ENCODE measurements at places on chromosomes 4 and X.
A peak's percentile ranks its signal among the peaks of the same experiment; 100 is the strongest.

- no peak for DNase-seq
Observed at GRCh38 chrX:24169211-24169610, 19.7 kb downstream of the ZFX start.

DNA sequence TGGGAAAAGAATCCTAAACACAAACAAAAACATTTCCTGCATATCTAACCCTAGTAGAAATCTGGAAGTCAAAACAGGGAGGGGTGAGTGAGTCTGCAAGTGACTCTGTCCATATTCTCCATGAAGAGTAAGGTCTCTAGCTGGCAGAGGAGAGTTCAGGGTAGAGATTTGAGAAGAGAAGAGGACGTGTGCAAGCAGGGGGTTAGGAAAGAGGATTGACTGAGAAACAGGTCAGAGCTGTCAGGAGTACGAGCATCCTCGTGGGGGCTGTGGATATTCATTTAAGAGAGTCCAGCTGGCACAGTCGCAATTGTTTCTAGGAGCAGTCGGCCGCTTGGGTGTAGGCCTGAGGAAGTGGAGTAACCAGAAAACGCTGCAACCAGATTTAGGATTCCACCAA lies 27.9 kb downstream of the PROM1 start:
- DNase-seq: no peak

GRCh38 chr4:37762991-37763368 lies 63.5 kb upstream of the PGM2 start:
- DNase-seq: no peak

GRCh38 chrX:78024349-78025059 lies 55.1 kb upstream of the PGAM4 start:
- peak; percentile 12 for DNase-seq

DNA sequence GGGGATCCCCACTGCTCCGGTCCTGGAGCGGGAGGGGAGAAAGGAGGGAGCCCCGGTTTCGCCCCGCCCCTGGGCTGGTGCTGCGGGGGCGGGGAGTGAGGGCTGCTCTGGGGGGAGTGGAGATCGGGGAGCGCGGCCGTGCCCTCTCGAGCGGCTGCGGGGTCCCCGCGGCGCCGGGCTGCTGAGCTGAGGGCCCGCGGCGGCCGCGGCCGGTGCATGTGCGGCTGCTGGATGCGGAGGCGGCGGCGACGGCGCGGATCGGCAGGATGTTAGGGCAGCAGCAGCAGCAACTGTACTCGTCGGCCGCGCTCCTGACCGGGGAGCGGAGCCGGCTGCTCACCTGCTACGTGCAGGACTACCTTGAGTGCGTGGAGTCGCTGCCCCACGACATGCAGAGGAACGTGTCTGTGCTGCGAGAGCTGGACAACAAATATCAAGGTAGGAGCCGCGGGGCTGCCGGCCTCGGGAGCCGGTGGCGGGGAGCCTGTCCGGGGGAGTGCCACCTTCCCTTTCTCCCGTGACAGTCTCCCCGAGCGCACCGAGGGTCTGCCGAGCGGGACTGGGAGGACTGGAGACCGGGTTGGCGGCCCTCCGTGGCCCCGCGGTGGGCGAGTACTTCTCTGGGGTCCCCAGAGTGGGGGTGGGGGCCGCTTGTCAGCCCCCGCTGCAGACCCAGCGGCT lies at the start of gene ING2:
Gene ING2 (plus strand): TSS at position 129 of the 681 bp plus-strand sequence. CDS start 138 bp downstream, at position 267.
- DNase-seq: peak; percentile 47

GRCh38 chr4:54032558-54033135 lies 31.8 kb downstream of the CHIC2 start:
- DNase-seq: no peak

DNA sequence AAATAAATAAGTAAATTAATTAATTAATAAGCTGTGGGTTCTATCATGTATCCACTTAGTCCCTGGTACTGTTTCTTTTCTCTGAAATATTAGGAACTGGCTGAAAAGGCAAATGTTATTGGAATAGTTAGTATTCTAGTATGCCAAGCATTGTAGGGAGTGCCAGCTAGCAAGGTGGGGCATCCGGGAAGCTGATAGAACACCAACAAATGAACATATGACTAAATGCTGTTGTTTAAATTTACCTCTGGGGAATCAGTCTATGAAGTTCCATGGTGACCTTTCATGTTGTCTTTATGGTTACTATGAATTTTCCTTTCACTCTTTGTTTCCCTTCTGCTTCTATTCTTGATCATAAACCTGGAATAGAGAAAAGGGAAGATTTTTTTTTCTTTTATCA lies 32.7 kb downstream of the NUDT6 start:
- DNase-seq: no peak

DNA sequence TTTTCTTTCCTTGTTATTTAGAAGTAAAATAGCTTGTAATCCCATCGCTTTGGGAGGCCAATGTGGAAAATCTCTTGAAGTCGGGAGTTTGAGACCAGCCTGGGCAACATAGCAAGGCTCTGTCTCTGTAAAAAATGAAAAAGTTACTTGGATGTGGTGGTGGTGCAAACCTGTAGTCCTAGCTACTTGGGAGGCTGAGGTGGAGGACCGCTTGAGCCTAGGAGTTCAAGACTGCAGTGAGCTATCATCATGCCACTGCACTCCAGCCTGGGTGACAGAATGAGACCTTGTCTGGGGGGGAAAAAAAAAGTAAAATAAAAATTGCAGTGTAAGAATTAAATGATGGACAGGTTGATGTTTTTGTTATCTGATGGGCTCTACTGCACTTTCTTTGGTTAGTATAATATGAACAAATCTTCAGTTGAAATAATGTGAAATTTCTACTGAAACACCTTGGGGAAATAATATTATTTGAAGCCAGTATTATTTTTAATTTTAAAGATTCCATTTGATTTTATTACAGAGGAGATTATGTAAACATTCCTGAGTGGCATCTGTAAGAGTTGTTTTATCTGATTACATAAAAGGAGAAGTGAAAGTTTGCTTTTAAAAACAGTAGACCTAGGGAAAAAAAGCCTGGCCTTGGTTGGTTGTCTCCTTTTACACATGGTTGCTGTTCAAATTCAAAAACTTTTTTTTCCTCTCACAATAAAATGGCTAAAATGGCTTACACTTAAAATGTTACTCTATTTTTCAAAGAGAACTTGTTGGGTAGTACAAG lies 10.5 kb upstream of the NDUFC1 start:
- DNase-seq: no peak

DNA sequence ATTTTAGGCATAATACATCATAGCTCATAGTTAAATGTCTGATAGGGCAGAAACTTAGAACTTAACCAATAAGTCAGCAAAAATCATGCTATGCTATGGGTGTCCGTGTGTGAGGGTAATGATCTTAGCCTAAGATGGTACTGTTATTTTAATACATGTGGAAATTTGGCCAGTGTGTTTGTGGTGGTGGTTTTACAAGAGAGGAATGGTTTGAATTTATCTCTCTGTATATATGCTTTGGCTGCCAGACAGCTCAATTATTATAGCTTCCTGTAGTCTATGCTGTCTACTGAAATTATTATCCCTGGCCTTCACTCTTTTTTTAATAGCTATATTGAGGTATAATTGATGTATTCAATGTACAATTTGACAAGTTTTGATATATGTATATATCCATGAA lies 21.3 kb downstream of the ZNF330 start:
- DNase-seq: no peak

DNA sequence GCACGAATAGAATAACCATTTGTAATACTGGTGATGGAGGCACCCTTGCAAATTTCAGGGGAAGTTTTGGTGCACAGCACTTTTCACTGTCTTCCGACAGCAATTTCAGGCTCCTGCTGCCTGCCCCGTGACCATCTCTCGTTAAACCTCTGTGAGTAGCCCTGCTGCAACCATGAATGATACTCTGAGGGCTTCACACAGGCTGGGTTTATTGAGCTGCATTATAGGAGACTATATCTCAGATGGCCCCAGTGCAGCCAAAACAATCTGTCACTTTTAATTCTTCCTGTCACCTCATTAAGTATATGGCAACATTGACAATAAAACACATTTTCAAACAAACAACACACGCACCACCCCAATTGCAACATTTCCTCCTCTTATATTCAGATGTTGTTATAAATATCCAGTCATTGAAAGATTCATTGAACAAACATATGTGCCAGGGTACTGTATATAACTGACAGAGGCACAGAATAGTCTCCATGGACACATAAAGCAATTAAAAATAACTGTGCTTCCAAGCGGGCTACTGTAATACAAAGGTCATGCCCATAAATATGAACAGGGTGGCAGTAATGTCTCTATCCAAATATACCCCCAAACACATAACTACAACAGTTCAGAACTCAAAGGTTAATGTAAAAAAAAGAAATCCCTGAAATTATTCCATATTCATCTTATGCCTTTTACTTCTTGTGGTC lies 477.0 kb downstream of the GBA3 start:
- DNase-seq: no peak

DNA sequence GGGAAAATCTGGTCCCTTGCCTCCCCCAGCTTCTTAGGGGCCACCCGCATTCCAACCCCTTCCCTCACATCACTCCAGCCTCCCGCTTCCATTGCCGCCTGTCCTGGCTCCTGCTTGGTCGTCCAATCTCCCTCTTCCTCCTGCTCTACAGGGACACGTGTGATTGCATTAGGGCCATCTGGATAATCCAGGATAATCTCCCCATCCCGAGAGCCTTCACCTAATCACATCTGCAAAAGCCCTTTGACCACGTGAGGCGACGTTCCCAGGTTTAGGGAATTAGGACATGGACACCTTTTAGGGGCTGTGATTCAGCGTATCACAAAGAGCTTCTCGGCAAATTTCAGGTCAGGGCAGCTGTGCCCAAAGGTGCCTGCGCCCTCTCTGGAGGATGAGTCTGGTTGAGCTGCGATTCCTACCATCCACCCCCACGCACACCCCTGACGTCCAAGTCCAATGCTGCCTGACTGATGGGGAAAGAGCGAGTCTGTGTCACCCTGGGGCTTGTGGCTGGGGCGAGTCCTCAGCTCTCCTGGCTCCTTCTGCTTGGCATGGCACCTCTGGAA lies 104.6 kb downstream of the PSAPL1 start:
- no peak for DNase-seq

- no peak for DNase-seq
Observed at GRCh38 chr4:37881811-37882210, 9.1 kb upstream of the TBC1D1 start.

- DNase-seq: no peak
Observed at GRCh38 chr4:62940229-62940628, 1469.0 kb downstream of the TECRL start.

- DNase-seq: no peak
Observed at GRCh38 chrX:114372937-114373336, 210.9 kb upstream of the HTR2C start.
